Left ventricle myocardium superior (tissue), 1 donor: ENCODE measurements at places on chromosomes 6 and 20.

- DNase-seq, result peak; percentile 71
These were observed at the start of gene ELOVL2 for GRCh38 chr6:11043961-11044711. ELOVL2 (minus strand) TSS chr6:11044305; CDS start chr6:11044230, 75 bp downstream.

DNA sequence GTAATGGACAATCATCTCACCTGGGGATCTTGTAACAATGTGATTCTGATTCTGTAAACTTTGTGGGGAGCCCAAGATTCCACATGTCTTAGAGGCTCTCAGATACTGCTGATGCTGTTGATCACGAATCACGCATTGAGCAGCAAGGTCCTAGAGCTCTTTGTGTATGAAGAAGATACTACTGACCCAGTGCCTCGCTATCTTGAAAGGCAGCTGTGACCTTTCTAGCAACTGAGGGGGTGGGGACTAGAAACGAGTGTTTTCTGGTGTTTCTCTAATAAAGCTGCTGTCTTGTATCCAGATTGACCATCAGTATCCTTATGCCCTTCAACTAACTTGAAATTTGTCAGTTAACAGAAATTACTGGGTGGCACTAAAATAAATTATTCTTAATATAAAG is 142.9 kb downstream of the MTHFD1L start:
- no peak for DNase-seq

GRCh38 chr20:25695532-25696370 is 902 bp downstream of the ZNF337 start:
- DNase-seq, result no peak

DNA sequence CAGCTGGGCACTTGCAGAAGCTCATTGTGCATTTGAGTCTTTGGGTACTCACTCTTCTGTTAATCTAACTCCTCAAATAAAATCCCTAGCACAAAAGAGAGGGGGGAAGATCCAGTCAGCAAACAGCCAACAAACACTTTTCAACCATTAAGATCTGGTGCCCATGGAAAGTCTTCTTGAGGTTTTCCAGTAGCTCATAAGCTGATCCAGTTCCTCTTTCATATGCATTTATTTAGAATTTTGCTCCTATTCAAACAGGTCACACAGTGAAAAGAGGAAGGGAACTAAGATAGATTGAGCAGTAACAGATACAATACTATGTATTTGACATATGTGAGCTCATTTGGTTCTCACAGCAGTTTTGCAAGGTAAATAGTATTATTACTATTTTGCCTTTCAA is 38.6 kb downstream of the HLA-DPB1 start:
- DNase-seq, result no peak

DNA sequence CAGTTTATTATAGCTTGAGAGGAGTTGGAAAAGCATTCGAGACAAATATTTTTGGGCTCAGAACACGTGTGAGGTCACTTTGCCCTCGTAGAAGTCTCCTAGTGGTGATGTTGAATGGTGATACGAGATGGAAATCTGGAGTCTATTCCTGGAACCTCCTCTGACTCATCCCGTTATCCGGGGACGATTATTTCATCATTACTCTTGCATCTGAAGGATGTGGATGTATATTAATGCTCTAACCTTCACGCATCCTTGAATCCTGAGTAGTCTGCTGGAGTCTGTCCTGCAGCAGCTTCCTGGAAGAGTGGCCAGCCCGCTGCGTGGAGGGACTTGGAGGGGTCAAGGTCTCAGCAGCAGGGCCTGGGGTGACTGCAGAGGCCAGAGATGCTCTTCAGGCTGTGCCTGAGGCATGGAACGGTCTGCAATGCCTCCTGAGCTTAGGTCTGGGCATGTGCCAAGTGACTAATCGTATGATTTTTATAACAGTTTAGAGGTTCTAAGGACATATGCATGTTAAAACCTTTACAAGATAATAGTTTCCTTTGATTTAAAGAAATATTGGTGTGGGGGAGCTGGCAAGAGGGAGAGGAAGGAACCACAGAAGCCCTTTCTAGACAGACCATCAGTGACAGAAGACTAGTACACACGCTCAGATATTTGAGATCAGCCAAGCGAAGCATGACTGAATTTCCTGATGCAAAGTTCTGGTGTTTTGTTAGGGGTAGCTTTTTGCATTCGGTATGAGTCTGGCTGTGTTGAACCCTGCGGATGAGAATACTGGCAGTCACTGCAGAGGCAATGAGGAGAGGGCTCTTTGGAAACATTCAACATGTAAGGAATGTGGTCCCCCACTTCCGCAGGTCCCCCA is 400.2 kb downstream of the QKI start:
- DNase-seq, result peak; percentile 29

DNA sequence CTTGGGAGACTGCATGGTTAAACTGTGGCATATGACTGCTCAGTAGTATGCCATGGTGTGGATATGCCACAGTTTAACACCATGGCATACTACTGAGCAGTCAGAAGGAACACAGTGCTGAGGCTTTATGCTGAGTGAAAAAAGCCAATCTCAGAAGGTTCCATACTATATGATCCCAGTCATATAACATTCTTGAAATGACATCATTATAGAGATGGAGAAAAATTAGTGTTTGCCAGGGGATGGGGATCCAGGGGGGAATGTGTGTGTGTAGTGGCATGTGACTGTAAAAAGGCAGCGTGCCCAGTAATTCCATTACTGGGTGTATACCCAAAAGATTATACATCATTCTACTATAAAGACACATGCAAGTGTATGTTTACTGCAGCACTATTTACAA is 85.8 kb downstream of the FOXF2 start:
- no peak for DNase-seq

DNA sequence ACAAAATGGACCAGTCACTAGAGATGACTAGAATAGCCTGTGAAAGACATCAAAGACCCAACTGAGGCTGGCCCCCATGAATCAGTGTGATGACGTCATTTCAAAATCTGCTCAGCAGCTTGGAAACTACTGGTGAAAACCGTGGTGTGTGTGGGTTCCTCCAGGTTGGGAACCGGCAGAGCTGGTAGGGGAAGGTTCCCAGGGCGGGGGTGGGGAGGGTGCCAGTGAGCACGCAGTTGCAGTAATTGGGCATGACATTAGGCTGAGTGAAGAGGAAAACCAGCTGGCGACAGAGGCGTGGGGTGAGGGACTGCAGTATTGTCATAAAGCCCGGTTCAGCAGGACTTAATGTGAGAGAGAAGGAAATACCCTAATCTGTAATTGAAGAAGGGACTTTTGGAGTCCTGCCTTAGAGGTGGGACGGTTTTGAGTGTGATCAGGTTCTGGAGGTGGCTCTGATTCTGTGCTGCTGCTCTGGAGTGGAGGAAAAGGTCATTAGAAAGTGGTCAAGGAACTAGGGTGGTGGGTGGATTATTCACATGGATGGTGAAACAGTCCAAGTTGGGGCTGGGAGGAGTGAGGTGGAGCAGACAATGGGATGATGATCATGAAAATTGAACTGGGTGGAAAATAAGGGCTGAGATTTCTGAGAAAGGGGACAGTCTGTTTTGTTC is 52.0 kb upstream of the MTHFD1L start:
- no peak for DNase-seq

DNA sequence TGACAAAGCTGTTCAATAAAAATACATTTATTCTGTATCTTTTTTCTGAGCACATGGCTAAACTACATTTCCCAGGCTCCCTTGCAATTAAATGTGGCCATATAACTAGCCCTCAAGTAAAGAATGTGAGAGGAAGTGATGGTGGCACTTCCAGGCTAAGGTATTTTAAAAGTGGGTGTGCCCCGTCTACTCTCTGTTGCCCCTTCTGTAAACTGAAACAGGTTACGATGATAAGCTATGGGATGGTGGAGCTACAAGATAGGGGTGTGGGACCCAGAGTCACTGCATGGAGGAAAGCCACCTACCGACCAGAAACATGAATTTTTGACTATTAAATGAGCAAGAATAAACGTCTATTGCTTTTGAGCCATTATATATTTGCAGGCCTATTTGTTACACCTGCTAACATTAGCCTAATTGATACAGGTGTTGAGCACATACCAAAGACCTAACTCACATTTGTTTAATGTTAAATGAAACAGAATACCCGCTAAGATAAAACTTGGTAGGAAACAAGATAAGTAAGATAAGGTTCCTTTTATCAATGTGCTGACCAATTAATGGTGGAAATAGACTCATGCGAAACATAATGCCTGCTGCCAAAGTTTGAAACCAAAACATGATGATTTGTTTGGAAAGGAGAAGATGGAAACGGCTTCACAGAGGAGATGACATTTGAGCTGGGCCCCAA is 3.1 kb downstream of the FYN start:
- no peak for DNase-seq

DNA sequence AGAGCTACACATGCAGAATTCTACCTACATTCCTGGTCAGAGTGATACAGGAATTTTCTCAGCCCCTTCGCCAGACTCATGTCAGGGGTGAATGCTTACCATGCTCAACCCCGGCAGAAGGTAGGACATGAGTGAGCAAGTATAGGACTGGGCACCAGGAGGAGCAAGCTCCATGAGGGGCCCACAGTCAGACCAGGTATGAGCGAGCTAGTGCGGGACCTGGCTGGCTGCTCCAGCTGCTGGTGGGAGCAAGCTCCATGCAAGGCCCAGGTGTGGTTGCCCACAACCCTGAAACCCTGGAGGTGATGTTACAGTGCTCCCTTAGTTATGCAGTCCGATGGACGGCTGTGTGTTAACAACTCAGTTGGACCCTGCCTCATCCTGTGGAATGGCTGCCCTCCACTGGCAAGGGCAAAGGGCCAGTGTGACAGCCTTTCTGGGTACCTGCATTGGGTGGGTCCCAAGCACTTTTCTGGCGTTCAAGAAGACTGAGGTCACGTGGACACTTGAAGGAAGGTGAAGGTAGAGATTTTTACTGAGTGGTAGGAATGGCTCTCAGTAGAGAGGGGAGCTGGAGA is 503.5 kb upstream of the CITED2 start:
- DNase-seq, result no peak
